ENCODE measurements at places on chromosomes 1 and 21.

GRCh38 chr1:46522184-46522968 lies 29.1 kb downstream of the KNCN start:
- DNase-seq, result peak; percentile 21

- DNase-seq, result no peak
Measured at GRCh38 chr21:32666258-32666657, 54.1 kb upstream of the CFAP298 start.

GRCh38 chr21:33286600-33287456 lies 20.7 kb downstream of the IL10RB start:
- DNase-seq, result no peak

DNA sequence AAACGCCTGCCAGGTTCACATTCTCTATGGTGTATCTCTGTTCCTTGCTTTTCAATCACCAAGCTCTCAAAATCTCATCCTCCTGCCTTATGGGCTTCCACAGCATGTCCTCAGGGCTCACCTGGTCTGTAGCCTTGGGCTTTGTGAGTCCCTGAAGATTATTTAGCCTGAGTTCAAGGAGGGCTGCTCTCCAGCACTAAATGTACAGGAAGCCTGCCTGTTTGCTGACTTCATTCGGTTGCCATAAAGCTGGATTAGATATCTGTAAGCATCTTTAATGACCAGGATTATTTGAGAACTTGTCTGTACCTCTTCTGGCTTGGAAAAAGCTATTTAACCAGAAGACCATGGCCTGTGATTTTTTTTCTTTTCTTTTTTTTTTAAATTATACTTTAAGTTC lies 6.9 kb upstream of the REG4 start:
- no peak for DNase-seq

GRCh38 chr21:42575111-42575510 lies 61.5 kb downstream of the SLC37A1 start:
- no peak for DNase-seq

- DNase-seq, result no peak
Measured at GRCh38 chr1:31725777-31726535, 22.1 kb upstream of the COL16A1 start.

DNA sequence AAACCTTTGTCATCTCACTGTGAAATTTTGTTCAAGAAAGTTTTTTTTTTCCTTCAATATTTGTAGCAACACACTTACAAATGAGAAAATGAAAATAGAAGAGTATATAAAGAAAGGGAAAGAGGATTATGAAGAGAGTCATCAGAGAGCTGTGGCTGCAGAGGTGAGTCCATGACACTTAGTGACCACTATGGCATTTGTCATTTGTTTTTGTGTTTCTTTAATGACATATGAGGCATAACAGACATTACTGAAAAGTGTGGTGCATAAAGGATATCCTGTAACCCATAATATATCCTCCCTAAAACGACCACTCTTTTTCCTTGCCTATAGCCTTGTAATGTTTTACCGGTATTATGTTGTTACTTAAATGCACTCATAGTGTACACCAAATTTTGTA lies 80.2 kb downstream of the VPS26C start:
- no peak for DNase-seq

- DNase-seq, result no peak
Measured at GRCh38 chr21:39083377-39084008, 99.8 kb downstream of the PSMG1 start.

DNA sequence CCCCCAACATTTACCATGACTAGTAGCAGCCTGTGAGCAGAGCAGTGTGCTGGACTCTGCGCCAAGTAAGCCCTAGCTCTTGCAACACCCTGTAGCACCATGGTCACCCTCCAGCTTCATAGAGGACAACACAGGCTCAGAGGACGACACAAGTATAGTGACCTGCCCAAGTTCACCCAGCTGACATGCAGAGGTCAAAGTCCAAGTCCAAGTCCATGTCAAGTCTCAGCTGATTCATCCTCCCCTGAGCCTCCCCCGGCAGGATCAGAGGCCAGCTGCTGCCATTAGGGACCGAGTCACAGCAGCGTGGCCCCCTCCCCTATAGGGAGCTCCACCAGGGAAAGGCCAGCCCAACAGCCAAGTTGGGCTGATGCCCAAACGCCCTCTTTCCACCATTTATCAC lies 15.9 kb downstream of the SDC3 start:
- DNase-seq, result no peak

GRCh38 chr1:32813941-32814739 lies 3.0 kb downstream of the YARS1 start:
- no peak for DNase-seq

DNA sequence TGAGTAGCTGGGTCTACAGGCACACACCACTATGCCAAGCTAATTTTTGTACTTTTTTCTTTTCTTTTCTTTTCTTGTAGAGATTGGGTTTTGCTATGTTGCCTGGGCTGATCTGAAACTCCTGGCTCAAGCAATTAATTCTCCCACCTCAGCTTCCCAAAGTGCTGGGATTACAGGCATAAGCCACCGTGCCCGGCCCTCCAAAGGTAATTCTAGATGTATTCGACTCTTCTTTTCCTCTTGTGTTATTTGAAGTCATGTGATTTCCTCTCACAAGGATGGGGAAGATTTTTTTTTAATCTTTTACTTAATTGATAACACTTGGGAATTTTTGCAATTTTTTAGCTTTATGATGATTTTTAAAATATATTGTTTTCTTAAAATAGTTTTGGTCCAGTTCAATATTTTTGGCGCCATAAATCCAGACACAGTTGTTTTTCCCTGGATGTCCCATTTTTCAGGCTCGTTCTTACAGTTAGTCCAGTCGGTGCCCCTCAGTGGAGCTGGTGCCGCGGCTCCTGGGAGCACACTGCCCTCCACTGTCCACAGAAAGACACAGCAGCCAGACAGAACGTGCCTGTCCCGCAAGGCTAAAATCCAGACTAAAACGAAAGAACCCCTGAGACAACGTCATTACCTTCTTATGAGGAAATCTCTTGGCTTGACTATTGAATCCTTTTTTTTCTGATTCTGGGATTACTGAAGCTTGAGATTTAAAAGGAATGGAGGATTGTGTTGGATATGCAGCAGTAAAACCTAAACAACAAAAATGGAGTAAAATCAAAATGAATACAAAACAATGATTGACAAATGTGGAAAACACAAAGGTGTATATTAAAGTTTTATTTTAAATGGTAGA lies 22.4 kb downstream of the STPG1 start:
- DNase-seq, result peak; percentile 54

DNA sequence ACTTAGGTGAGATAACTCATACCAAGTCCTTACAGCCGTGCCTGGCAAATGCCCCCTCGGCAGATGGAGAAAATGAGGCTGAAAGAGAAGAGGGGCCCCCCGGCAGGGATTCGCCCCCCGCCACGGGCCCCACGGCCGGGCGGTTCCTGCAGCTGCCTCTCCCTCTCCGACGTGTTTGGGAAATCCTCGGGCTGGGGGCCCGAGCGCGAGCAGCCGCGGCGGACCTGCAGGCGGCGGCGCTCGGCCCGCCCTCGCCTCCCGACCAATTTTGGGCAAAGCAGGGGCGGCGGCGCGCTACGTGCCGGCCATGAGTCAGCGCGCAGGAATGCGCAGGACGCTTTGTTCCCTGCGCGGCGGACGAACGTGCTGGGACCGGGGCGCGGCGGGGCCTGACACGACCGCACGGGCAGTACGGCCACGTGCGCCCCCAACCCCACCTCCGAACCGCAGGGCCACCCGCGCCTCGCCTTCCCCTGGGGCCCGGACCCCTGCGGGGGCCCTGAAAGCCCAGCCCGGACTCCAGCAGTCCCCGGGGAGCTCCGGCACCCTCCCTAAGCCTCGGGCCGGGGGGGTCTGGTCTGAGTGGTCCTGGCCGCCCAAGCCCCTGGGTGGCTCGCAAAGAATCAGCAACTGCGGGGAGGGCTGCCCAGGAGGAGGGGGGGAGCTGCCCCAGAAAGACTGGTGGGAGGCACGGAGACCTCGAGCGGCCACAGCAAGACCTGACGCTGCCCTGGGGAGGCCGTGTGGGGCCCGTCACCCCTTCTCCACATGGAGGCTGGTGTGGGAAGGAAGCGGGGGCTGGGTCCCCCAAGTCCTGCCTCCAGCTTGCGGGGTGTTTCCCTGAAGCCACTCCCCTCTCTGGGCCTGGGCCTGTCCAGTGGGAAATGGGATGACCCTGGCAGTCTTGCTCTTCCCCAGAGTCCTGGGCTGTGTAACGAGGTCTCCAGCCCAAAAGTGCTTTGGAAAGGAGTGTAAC lies 11.9 kb upstream of the EDN2 start:
- peak; percentile 52 for DNase-seq

- DNase-seq, result no peak
Measured at GRCh38 chr1:41726899-41727748, 191.6 kb downstream of the HIVEP3 start.

- no peak for DNase-seq
Measured at GRCh38 chr1:10829965-10830515, 33.6 kb upstream of the CASZ1 start.

- DNase-seq, result no peak
Measured at GRCh38 chr1:160058087-160058486, 11.9 kb downstream of the KCNJ10 start.

DNA sequence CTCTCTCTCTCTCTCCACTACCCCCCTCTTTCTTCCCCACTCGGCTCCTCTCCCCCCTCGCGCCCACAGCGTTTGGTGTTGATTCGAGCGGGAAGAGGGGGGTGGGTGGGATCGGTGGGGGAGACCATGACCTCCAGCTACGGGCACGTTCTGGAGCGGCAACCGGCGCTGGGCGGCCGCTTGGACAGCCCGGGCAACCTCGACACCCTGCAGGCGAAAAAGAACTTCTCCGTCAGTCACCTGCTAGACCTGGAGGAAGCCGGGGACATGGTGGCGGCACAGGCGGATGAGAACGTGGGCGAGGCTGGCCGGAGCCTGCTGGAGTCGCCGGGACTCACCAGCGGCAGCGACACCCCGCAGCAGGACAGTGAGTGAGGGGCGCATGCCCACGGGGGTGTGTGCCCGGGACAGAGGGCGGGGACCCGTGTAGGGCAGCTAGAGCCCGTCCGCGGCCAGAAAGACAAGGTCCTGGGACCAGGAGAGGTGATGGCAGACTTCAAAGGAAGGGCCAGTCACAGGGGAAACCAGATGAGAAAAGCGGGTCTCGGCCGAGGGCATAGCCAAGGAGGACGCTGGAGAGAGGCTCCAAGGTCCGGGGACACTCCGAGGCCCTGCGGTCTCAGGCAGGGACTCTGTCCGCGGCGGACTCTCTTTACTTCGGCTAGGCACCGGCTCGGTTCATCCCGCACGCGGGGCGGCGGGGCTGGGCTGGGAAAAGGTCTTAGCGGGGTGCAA lies at the start of gene PRRX1:
PRRX1 (plus strand) TSS at position 39 of the 735 bp plus-strand sequence; CDS start at position 127, 88 bp downstream.
- no peak for DNase-seq

DNA sequence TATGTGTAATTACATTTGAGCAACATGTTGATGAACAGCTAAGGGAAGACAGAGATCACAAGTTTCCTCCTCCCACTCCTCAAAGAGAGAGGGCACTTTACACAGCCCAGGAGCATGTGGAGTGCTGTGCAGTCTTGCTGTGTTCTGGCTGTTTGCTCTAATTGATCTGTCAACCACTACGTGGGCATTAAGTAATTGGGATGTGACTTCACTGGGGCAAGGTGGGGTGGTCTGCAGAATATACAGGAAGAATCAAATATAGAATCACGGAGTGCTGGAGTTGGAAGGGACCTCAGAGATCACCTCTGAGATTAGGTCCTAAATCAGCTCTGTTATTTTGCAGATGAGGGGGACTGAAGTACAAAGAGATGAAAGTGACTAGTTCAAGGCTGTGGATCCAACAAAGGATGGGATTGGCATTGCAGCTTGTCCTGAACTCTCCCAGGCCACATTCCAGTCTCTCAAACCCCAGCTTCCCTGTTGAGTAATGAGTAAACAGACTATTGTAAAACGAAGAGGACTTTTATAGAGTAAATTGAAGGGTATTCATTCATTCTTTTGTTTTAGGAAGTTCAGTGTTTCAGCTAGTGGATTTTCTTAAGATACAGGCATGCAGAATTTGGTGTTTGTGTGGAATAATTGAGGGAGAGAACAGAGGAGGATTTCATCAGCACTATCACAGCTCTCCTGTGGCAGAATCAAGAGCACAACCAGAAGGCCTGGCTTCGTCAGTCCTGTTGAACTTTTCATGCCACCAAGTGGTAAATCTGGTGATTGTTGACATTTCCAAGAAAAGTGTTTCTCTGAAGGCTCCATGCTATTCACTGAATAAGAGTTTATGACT lies 22.4 kb downstream of the NOS1AP start:
- no peak for DNase-seq

GRCh38 chr1:210407207-210407886 lies 78.6 kb downstream of the HHAT start:
- DNase-seq, result peak; percentile 62

DNA sequence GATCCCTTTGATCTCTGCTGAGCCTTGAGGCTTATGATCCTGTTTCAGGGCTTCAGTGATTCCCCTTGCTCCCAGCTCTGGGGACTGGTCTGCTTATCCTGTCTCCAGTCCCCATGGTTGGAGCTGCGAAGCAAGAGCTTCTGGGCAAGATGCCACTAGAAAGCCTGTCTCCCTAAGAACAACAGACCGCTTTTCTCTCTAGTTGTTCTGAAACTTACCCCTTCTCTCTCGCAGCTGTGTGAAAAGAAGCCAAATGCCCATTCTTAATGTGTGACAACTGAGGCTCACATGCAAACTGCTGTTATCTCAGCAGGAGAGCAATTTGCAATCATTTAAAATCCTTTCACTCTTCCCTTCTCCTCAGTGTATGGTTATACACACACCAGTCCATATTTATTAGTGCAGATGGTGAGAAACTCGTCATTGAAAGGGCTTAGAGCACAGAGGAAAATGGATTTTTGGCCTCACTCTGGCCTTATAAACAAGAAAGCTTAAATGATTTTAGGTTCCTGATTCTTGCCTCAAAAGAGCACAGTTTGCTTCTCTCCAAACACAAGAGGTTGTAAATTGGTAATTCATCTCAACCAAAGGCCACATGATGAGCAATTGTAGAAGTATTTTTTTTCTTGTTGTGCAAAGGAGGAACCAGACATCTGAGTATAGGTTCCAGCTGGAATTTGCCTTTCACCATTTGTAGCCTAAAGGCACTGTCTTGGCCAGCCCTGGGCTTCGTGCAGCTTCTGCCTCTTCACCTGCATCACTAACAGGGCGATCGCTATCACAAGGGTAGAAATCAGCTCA lies 179.2 kb upstream of the LMO4 start:
- no peak for DNase-seq

DNA sequence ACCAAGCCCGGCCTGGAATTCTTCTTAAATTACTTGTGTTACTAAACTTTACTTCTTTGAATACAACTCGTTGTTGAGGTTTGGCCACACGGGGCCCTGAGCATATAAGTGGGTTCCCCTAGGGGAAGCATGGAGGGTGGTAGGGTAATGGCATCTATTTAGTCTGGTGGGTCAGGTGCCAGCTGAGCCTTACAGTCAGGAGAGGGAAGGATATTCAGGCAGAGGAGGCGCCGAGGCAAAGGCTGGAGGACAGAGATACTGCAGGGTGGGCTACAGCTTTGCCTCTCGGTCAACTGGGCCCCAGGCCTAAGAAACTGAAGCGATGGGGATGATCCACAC lies 424 bp upstream of the NECAP2 start:
- DNase-seq, result peak; percentile 6

- DNase-seq, result no peak
Measured at GRCh38 chr1:195697130-195697529, 911.1 kb downstream of the KCNT2 start.

GRCh38 chr1:182644886-182645285 lies 39.5 kb downstream of the RGS8 start:
- no peak for DNase-seq

Data from stimulated activated CD4-positive, alpha-beta T cell treated with anti-CD3 and anti-CD28 coated beads, Interleukin-4, amount 100 ng/mL, for 48 hours (primary cell).